ENCODE measurements at places on chromosomes 6 and 20. TPM values are rescaled to one million over a fixed set of nuclear protein-coding genes. Genes with fewer than 3 reads are reported as not detected.
A peak's percentile ranks its signal among the peaks of the same experiment; 100 is the strongest.

DNA sequence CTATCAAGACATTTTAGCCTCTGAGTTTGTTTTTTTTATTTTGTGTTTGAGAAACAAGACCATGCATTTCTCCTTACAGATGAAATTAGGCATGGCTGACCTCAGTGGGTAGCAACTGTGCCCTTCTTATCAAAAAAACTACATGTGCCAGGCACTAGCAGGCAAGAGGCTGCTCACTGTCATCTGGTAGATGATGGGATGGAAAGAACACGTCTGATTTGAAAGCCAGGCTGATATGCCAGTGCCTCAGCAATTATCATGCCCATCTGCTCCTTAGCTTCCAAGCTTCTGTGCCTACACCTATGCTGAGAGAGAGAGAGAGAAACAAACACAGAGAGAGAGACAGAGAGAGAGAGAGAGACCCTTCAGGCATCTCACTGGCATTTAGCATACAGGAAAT is 149.9 kb downstream of the C6orf118 start:
- no peak for DNase-seq

- no peak for DNase-seq
Observed at GRCh38 chr6:88163616-88164015, 2.5 kb downstream of the CNR1 start.

DNA sequence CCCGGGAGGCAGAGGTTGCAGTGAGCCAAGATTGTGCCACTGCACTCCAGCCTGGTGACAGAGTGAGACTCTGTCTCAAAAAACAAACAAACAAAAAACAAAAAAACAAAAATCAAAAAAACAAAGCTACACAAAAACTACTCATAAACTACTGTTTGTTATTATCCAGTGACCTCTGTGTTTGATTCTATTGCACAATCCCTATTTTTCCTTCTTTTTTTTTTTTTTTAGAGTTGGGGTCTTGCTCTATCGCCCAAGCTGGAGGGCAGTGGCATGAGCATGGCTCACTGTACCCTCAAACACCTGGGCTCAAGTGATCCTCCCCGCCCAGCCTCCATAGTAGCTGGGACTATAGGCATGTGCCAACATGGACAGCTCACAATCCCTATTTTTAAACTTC is 92.7 kb downstream of the FAM217A start:
- DNase-seq: no peak

- no peak for DNase-seq
Observed at GRCh38 chr6:154329350-154330170, 27.0 kb downstream of the IPCEF1 start.

- no peak for DNase-seq
Observed at GRCh38 chr20:8183526-8183925, 51.5 kb downstream of the PLCB1 start.

- DNase-seq: no peak
Observed at GRCh38 chr6:149459761-149460160, 25.1 kb downstream of the ZC3H12D start.

- DNase-seq: no peak
Observed at GRCh38 chr6:111706841-111707391, 101.2 kb upstream of the TRAF3IP2 start.

GRCh38 chr6:11076540-11076939 is 17.1 kb upstream of the SMIM13 start:
- no peak for DNase-seq

DNA sequence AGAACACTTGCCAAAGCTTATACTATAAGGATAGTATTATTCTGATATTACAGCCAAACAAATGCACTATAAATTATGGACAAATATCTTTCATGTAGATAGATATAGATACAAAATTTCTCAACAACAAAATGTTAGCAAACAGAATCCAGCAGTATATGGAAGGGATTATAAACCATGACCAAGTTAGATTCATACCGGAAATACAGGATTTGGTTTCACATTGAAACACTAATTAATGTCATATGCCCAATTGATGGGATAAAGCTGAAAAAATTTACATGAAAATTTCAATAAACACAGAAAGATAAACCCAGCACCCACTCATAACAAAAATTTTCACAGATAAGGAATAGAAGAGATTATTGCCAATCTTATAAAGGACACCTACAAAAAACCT is 770.3 kb upstream of the SLC35B3 start:
- DNase-seq: no peak

DNA sequence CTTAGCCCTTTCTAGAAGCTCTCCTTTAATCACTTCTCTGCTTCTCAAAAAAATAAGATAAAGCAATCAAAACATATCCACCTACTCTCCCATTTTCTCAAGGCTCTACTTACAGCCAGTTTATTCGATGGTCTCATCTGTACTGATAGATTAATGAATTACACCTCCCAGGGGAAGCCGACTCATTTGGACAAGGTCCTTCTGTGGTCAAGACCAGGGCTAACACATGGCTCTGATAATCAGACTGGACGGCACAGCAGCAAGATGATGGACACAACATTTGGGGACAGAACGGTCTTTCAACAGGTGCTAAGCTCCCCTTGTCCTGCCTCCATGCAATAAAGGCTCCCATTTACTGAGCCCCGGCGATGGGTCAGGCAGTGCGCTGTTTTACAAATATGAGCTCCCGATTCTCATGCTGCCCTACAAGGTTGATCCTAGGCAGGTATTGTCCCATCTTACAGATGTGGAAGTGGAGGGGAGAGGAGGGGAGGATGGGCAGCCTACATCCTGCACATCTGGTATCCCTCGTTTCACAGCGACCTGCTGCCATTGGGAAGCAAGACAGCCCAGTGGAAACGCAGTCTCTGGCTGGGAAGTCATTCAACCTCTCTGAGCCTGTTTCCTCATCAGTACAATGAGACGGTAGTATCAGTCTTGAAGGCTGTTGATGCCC is 15.7 kb downstream of the CPNE5 start:
- DNase-seq: no peak

- no peak for DNase-seq
Observed at GRCh38 chr20:53748176-53748575, 154.5 kb upstream of the ZNF217 start.

DNA sequence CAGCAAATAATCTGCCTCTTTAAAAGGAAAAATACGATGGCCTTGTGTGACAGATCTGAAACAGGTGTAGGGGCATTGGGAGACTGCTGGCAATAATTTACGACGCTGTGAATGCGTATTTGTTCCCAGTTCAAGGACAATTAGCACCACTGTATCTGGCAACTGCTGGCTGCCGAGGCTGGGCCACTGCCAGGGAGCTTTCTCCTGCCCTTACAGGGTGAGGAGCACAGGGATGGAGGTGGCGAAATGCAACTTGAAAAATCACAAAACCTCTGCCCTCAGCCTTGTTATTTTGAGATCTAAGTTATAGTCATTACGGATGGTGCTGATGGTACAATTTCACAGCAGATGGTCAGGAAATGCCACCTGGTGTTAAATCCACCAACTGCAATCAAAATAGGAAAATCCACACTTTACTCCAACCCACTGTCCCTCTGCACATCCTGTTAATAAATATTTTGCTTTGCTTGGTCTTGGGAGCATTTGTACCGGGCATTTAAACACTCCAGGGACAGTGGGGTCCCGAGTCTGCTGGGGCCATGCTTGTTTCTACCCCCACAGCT is 6.4 kb downstream of the MYLK4 start:
- no peak for DNase-seq

DNA sequence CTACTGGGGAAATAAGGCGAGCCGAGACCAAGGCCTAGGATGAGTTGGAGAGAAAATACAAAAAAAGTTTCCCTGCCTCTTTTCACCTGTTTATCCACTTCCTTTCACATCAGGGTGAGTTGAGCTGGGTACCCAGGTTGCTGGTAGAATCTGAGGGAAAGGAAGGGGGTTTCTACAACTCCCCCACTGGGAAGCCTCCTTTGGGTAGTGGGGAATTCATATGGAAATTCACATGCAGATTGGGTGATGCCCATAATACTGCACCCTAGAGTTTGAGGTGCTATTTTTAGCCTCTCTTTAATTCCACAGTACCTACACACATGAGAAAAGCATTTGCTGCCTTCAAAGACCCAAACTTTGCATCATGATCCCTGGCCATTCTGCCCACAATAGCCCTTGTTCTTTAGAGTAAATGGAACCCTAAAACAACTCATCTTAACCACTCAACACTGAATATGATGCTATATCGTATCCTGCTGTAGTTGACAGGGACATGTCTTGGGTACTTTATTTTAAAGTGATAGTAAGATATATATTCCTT is 2.7 kb downstream of the OSTM1 start:
- DNase-seq: no peak

DNA sequence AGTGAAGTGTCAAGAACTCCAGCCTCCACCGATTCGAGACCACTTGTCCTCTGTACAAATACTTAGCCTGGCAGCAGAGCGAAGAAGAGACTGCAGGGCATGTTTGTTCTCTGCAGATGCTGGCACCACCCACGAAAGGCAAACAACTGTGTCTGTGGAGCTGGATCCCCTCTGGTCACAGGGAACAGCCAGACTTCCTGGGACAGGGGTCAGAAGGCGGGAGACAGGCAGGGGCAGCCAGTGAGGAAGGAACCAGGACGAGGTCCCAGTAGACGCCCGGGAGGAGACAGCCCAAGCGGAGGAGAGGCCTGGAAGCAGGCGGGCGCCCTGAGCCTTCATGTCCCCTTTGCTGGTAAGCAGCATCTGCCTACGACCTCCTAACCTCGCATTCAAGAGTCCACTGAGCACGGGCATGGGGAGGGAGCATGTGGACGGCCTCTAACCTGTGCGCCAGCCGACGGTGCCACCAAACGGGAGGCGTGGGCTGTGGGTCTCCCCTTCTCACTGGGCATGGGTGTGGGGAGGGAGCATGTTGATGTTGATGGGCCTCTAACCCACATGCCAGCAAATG is 265.5 kb downstream of the DLL1 start:
- DNase-seq: peak; percentile 22

DNA sequence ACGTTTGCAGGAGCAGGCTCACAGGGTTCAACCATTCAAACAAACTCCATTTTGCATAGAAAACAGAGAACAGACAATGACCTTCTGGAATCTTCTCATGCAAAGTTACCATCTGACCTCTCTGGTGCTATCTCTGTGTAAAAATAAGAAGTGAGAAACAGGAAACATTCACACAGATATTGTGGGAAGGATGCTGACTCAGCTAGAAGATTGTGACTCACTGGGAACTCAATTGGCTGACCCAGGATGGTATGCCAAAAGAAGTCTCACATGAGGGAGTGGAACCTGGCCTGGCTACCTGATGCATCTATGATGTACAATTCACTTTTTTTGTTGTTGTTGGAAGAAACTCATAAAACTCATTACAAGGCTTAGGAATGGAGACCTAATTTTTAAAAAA is 61.1 kb upstream of the TBX18 start:
- DNase-seq: no peak

DNA sequence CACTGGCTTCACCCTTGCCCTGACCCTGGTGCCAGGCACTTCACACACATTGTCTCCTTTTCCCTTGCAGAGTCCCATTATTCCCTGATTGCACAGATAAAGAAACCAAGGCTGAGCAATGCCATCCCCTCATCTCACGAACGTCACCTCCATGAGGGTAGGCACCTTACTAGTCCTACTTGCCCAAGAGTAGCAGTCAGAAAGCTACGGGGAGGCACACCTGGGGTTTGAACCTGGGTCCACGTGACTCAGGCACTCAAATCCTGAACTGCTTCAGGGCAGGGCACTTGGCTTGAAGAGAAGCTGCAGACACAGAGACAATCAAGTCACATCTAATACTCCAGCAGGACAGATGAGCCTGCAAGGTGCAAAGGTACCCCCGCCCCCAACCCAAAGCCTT is 1.9 kb downstream of the BCAS1 start:
- no peak for DNase-seq

GRCh38 chr6:33280539-33280938 is 3.6 kb downstream of the B3GALT4 start:
- peak; percentile 26 for DNase-seq

DNA sequence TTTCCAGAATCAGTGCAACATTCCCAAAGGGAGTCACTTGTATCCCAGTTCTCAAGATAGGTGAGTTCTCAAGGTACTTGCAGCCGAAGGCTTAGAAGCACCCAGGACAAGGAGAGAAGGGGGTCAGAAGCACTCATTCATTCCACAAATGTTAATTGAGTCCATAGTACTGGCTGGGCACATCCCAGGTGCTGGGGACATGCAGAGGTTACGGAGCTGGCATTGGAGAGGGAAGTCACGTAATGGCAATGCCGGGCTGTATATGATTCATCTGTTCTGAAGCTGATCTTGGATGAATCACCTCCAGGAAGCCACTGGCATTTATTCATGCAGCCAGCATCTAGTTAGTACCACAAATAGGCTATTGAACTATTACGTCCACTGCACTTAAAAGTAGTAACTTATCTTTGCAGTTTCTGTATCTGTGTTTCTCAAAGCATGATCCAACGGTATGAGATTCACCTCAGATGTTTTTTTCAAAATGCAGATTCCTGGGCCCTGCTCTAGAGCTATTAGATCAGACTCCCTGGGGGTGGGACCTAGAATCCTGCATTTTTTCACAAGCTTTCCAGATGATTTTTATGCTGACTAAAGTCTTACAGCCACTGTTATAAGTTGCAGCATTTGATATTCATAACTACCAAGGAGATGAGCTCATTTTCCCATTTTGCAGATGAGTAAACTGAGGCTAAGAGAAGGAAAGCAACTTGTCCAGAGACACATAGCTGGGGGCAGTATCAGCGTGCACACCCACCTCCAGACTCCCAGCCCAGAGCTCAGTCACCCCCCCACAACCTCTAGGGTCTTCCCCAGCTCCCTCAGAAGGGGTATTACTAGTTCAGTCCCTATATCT is 44.1 kb upstream of the ID1 start:
- no peak for DNase-seq

DNA sequence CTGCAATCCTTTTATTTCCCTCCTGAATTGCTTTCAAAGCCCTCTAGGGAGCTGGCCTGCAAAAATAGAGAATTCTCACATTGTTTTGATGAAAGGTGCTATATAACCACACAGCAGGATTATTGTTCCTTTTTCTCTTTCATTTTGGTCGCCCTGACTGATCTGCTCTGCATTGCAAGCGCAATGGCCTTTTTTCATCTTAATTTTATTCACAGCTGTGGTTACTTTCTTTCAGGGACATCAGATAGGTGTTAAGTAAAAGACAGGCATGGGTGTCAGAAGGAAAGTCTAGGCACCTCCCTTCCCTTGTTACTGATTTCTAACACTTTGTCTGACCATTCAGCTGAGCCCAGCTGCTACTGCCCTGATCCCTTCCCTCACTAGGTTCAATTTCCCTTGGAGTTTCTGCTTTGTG is 850.5 kb upstream of the MAP3K7 start:
- no peak for DNase-seq

DNA sequence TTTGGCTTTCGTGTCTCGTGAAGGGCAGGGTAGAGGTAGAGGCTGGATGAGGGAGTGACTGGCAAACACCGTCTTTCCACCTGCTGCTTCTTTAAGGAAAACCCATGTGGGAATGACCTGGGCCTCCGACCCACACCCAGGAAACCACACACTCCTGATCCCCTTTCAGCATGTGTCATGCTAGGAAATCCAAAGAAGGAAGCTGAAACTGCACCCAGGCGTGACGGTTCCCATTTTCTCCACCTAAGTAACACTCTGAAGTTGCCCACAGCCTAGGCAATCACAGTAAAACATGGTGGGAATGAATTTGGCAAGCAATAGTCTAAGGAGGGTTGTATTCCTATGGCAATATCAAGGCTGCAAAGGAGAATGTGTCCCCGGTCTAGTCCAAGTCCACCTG is 538.4 kb upstream of the NOX3 start:
- no peak for DNase-seq

GRCh38 chr20:20740541-20740940 is 28.1 kb upstream of the RALGAPA2 start:
- no peak for DNase-seq

The EPM2A gene
- 9.3 TPM for total RNA-seq

The IL17F gene
- not detected for total RNA-seq

The SLPI gene
- total RNA-seq: not detected

The DEF6 gene
- total RNA-seq: 213 TPM

The C20orf204 gene
- total RNA-seq: 9.7 TPM

Measured in activated naive CD8-positive, alpha-beta T cell treated with anti-CD3 and anti-CD28 coated beads, Interleukin-2, amount 10 ng/mL, durations not matched to agents 7 days and 5 days (primary cell).